ENCODE measurements at places on chromosomes 2 and 18. TPM values are rescaled to one million over a fixed set of nuclear protein-coding genes. Genes with fewer than 3 reads are reported as not detected.

The CHMP1B gene
- 49.8 TPM for total RNA-seq

The AMER3 gene
- total RNA-seq: 33.7 TPM

The TRIB2 gene
- total RNA-seq: 205 TPM

The C2orf15 gene
- 17.5 TPM for total RNA-seq

The PPP1R1C gene
- 3.9 TPM for total RNA-seq

The AQP12A gene
- total RNA-seq: not detected

The PCARE gene
- 0.23 TPM for total RNA-seq

The ZNF396 gene
- 5.8 TPM for total RNA-seq

The MARCO gene
- total RNA-seq: not detected

The DYNAP gene
- not detected for total RNA-seq

The TRPM8 gene
- total RNA-seq: 4.6 TPM

The RPRD1A gene
- 143 TPM for total RNA-seq

The UBXN4 gene
- 81.4 TPM for total RNA-seq

The UGT1A4 gene
- not detected for total RNA-seq

The WDR7 gene
- 138 TPM for total RNA-seq

The FOXD4L1 gene
- 0.69 TPM for total RNA-seq

The ARHGEF33 gene
- 6.0 TPM for total RNA-seq

The NETO1 gene
- 50.7 TPM for total RNA-seq

The ALK gene
- 21.0 TPM for total RNA-seq

The GAREM2 gene
- total RNA-seq: 17.3 TPM

The SMPD4 gene
- total RNA-seq: 14.1 TPM

The FMNL2 gene
- total RNA-seq: 80.5 TPM

The CPS1 gene
- total RNA-seq: 3.2 TPM

The BBS5 gene
- 17.8 TPM for total RNA-seq

The ZNF397 gene
- total RNA-seq: 43.1 TPM

The LYPD6B gene
- total RNA-seq: 5.8 TPM

The AFF3 gene
- total RNA-seq: 26.3 TPM

The DSC1 gene
- total RNA-seq: not detected

The SCYGR1 gene
- total RNA-seq: not detected

The EPAS1 gene
- total RNA-seq: 13.4 TPM

The CENPO gene
- total RNA-seq: 17.1 TPM

The USP14 gene
- 44.5 TPM for total RNA-seq

The FSHR gene
- total RNA-seq: 0.46 TPM

The MC5R gene
- total RNA-seq: 0.69 TPM

The MOGAT1 gene
- total RNA-seq: not detected

The NT5DC4 gene
- total RNA-seq: not detected

The ATIC gene
- total RNA-seq: 20.8 TPM

Measured in diencephalon (tissue), 1 donor.